ENCODE measurements at places on chromosomes 5 and 9. TPM values are rescaled to one million over a fixed set of nuclear protein-coding genes. Genes with fewer than 3 reads are reported as not detected.

LCN9 gene
- not detected for total RNA-seq

CDC20B gene
- not detected for total RNA-seq

ZNF879 gene
- 6.7 TPM for total RNA-seq

F2RL2 gene
- 1.2 TPM for total RNA-seq

GRCh38 chr9:121483049-121483448 lies 16.6 kb downstream of the GGTA1 start:
- no peak for DNase-seq

- DNase-seq = no peak
Measured at GRCh38 chr9:114511978-114512874, 7.0 kb upstream of the WHRN start.

DNA sequence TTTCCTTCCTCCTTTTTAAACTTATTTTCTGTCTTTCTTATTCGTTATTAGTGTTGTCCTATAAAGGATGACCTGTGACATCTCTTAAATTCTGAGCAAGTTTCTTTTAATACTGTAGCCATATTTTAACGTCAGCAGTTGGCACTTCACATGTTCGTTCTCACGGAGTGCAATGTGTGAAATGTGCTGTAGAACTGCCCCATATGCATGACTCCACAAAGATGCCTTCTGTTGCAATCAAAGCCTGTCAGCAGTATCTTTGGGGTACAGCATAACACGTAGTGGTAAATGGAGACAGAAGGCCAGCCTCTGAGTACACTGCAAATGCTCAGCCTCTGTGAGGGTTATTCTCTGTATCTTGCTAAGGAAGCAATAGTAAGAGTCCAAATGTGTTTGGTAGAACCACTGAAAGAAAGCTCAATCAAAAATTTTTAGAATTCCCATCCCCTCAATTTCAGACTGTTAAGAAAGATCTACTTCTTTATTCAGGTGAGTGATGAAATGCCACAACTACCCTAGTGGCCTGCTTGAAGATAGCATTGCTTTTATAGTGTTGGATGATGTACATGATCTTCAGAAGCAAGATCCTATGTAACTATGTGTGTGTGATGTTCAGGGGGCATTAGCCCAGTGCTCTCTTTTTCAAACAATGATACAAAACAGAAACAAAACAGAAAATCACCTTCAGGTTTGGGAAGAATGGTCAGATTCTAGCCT lies 277.7 kb downstream of the TMEM167A start:
- no peak for DNase-seq

GRCh38 chr5:157924931-157925729 lies 66.2 kb upstream of the CLINT1 start:
- DNase-seq = no peak
